ENCODE measurements at places on chromosomes 16 and 17. TPM values are rescaled to one million over a fixed set of nuclear protein-coding genes. Genes with fewer than 3 reads are reported as not detected.

CFAP97D1 gene
- total RNA-seq: not detected

CCDC154 gene
- total RNA-seq: 0.43 TPM

TP53TG3 gene
- not detected for total RNA-seq

QPRT gene
- total RNA-seq: 54.6 TPM

ORAI3 gene
- total RNA-seq: 15.4 TPM

AIPL1 gene
- not detected for total RNA-seq

SMIM36 gene
- not detected for total RNA-seq

PIK3R6 gene
- total RNA-seq: 0.32 TPM

WNK4 gene
- 17.5 TPM for total RNA-seq

KRT33A gene
- not detected for total RNA-seq

EVPLL gene
- 0.13 TPM for total RNA-seq

TMEM238L gene
- total RNA-seq: 47.5 TPM

SLC16A11 gene
- total RNA-seq: 1.7 TPM

NPIPA8 gene
- total RNA-seq: not detected

KRTAP1-5 gene
- not detected for total RNA-seq

SCN4A gene
- total RNA-seq: 0.75 TPM

PRSS8 gene
- 163 TPM for total RNA-seq

TBC1D3E gene
- total RNA-seq: not detected

HEXIM2 gene
- total RNA-seq: 4.5 TPM

CHST5 gene
- total RNA-seq: 27.4 TPM

BEAN1 gene
- 0.22 TPM for total RNA-seq

PYCARD gene
- total RNA-seq: 63.4 TPM

WNT3 gene
- total RNA-seq: 0.41 TPM

PRAC2 gene
- 24.0 TPM for total RNA-seq

C16orf46 gene
- total RNA-seq: 0.39 TPM

HLF gene
- 1.3 TPM for total RNA-seq

PPP4C gene
- 109 TPM for total RNA-seq

KIF2B gene
- total RNA-seq: not detected

FBXO39 gene
- not detected for total RNA-seq

TBC1D3G gene
- total RNA-seq: not detected

WIPF2 gene
- total RNA-seq: 41.4 TPM

GGA3 gene
- 54.8 TPM for total RNA-seq

ACSM2B gene
- not detected for total RNA-seq

GAS7 gene
- 21.6 TPM for total RNA-seq

C16orf74 gene
- 0.73 TPM for total RNA-seq

Data from mucosa of descending colon (tissue), 3 donors.